ENCODE measurements at places on chromosomes 7 and 10.

DNA sequence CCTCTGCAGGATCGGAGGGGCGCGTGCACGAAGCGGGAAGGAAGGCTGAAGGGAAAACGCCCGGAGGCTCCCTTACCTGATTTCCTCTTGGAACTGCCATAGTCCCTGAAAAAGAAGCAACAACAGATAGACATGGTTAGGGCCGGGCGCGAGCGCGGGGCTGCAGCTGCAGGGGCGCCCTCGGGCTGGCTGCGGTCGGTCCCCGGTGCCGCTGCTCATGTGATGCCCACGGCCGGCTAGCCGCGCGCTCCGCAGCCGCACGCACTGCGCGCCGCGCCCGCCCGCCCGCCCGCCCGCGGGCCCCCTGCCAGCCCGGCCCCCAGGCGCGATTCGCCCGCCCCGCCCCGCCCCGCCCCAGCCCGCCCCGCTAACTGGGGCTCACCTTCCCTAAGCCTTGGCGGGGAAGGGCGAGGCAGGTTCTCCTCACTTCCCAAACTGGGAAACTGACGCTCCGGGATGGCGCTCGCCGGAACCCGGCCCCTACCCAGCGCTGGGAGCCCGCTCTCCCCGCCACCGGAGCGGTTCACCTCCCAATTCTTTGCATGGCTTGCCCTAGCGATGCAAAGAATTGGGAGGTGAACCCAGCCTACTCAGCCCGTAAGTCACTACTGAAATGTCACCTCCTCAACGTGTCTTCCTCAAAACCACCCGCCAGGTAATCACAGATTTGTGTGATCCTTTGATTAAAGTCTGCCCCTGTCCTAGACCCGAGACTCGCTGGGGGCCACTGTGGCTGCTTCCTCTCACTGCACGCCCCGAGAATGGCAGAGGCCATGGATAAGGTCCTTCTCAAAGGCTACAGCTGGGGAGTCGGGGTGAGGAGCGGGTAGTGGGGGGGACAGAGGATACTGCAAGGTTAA, 162.2 kb downstream of the SH3PXD2A start:
- DNase-seq = no peak

DNA sequence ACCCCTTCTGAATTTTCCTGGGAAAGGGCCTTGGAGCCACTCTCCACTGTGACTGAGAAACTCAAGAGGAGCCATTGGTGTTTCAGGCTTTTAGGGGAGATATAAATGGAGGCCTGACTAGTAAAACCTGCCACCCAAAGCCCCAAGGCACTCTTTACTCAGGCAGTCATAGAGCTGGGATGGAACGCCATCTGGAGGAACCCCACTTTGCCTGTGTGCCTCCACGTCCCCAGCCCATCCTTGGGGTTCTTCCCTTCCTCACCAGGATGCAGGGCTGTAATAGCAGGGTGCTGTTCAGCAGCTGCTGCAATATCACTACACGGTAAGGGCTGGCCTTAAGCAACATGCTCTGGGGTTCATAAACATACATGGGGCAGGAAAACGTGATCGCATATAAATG, 232.6 kb downstream of the BAMBI start:
- no peak for DNase-seq

- no peak for DNase-seq
Measured at GRCh38 chr7:157470701-157471131, 133.9 kb downstream of the DNAJB6 start.

DNA sequence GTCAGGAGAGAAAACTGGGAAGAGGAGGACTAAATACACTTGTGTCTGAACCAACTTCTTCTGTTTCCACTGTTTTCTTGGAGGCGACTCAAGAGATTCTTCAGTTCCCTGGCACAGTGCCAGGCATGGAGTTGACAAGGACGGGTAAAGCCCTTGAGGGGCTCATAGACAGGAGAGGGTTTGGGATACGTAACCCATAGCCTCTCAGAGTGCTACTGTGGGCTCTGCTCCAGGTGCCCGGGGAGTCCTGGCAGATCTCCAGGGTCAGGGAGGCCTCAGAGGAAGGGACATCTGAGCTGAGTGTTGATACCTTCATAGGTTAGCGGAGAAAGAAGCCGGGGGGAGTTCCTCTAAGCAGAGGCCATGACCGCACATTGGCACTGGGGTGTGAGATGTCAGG, 42.0 kb downstream of the GALNT17 start:
- no peak for DNase-seq

- no peak for DNase-seq
Measured at GRCh38 chr10:43380610-43381222, 9.3 kb downstream of the FXYD4 start.

- DNase-seq = no peak
Measured at GRCh38 chr10:67875340-67876238, 8.9 kb upstream of the SIRT1 start.

GRCh38 chr10:86087716-86088115, 278.9 kb downstream of the GRID1 start:
- no peak for DNase-seq

DNA sequence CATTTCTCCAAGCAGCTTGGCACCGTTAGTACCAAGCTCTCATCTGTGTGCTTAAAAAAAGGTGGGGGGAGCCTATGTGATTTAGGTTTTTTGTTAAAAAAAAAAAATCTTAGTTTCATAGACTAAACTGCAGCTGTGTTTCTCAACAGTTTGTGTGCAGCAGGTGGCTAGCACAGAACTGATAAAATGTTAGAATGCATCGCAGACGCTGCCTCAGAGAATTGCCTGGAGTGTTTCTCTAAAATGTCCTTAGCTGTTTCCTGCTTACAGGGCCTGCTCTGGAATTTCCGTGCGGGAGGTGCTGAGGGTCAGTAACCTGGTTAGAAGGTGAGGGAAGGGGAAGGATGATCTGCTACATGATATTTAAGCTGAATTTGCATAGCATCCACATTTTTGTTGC, 268.9 kb downstream of the PLXDC2 start:
- DNase-seq = no peak

GRCh38 chr10:97852840-97853405, 3.3 kb downstream of the GOLGA7B start:
- no peak for DNase-seq

GRCh38 chr7:114629762-114630161, 215.1 kb downstream of the FOXP2 start:
- DNase-seq = no peak

GRCh38 chr10:132953428-132953827, 11.1 kb upstream of the CFAP46 start:
- DNase-seq = no peak

DNA sequence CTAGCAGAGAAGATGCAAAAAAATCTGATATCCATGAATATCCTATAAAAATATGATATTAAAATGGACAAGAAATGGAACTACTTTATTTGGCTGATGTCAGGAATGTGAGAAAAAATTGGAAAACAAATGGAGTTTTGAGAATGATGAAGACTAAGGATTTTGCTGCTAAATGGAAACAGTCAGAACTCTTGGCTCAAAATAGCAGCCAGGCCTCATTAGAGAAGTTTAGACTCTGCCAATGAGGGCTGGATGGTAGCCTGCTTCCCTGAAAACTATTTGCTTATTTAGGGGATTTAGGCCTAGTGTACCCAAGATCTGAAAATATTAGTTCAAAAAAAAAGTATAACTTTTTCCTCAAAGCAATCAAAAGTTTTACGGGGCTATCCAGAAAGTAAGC, 458.5 kb downstream of the TFEC start:
- DNase-seq = no peak

DNA sequence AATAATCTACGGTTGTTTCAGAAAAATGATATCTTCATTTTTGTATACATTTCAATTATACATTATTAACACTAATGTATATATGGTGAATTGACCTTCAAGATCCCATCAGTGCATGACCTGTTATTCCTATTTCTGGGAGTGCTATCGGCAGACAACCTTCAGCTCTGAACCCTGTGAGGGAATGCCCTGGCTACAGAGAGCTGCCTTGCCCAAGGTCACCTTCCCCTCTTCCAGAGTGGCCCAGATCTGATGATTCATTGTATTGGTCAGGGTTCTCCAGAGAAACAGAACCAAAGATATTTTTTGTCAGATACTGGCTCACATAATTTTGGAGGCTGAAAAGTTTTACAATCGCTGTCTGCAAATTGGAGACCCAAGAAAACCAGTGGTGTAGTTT, 235.5 kb downstream of the ZNF92 start:
- DNase-seq = no peak

GRCh38 chr10:126177417-126178030, 210.8 kb downstream of the ADAM12 start:
- no peak for DNase-seq

DNA sequence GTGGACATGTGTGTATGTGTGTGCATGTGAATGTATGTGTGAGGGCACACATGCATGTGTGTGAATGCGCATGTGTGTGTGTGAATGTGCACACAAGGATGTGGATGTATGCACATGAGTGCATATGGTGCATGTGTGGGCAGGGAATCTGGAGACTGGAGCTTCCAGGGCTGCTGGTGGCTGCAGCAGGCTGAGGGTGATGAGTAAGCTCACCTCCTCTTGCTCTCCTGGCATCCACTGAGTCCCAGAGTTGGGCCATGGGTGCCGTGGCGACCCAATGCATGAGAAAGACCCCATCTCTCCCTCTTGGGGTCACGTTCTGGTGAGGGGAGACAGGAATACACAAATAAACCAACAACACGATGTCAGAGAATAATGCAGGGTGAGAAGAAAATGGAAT, 33.3 kb upstream of the COL13A1 start:
- no peak for DNase-seq

GRCh38 chr7:137592232-137592896, 248.8 kb upstream of the PTN start:
- DNase-seq = no peak

- no peak for DNase-seq
Measured at GRCh38 chr10:122637376-122637775, 62.3 kb downstream of the C10orf120 start.

DNA sequence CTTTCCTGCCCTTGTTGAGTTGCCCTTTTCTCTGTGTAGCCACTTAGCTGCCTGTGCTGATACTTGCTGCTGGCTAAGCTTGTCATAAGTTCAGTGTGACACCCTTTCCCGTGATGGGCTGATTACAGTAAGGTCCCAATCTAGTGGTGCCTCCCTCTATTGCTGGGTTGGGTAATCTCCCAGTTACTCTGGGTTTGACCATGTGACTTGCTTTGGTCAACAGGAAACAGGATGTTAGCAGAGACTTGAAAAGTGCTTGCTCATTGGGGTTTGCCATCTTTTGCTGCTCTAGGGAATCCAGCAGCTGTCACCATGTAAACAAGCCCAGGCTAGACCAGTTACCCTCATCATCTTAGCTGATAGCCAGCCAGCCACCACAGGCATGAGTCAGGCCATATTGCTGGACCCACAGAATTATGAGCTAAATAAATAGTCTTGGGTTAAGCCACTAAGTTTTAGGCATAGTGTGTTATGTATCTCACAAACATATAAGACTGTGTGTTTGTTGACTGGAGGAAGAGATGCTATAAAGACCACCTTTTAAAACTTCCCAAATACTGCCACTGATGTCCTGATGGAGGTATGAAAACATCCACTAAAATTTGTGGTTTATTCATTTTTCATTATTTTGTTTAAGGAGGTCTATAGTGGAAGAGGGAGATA, 4.0 kb upstream of the LEP start:
- DNase-seq = no peak

GRCh38 chr10:28382525-28383269, 79.8 kb upstream of the MPP7 start:
- no peak for DNase-seq

DNA sequence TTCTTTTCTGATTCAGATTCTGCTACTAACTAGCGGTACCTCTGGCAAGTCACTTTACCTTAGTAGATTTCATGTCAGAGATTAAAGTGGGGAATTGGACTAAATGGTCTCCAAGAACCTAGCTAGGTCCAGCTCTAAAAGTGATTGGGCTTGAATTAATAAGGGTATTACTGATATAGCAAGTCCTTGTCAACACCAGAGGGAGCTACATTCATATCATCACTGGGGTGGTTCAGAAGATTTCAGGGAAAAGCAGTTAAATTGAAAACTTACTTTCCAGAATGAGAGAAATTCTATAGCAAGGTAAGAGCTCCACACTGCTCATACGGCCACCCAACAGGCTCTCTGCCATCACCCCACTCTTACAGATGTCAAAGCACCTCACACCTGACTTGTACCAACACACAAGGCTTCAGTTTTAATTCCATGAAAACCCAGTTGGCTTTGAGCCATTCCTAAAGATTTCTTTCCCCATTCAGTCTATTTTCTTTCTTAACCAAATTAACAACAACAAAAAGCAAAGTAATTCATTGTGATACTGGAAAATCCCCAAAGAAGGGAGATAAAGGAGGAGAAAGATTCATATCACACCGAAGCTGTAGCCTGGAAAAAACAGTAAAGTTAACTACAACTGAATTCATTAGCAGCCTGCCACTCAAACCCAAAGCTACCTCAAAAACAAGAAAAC, 38.0 kb upstream of the SPOCK2 start:
- DNase-seq = no peak

GRCh38 chr10:13794992-13795612, 208.3 kb downstream of the PRPF18 start:
- no peak for DNase-seq

DNA sequence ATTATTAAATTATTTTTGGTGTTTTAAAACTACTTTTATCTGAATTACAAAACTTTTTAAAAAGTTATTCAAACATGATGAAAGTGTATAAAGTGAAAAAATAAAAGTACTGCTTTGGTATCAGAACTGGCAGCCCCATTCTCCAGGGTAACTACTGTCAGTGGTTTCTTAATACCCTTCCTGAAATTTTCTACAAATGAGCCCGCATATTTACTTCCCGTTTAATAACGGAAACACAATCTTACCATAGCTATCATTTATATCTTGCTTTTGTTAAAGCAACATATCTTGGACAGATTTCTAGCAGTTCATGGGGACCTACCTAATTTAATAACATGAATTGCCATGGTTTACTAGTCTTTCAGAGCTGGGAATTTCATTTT, 249.9 kb downstream of the RNLS start:
- DNase-seq = no peak

DNA sequence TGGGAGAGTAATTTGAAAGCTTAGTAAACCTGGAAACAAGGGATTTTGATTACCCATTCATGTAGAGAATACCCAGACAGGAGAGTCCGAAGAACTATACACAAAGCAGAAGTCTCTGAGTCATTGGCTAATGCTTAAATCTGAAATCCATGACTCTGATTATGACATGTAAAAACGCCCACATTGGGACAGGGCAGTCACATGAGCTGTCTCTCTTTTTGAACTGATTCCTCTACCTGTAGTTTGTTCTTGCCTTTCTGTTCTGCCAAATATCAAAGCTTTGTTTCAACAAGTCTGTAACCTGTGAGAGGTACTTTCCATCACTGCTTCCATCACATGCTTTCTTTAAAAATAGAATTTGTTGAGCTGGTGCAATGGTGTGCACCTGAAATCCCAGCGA, 4.3 kb upstream of the GPNMB start:
- no peak for DNase-seq

All from stimulated activated CD4-positive, alpha-beta T cell treated with anti-CD3 and anti-CD28 coated beads, TNF-alpha, amount 100 ng/mL, for 1 hour (primary cell).